ENCODE measurements at places on chromosomes 12 and 14.
A peak's percentile ranks its signal among the peaks of the same experiment; 100 is the strongest.

DNA sequence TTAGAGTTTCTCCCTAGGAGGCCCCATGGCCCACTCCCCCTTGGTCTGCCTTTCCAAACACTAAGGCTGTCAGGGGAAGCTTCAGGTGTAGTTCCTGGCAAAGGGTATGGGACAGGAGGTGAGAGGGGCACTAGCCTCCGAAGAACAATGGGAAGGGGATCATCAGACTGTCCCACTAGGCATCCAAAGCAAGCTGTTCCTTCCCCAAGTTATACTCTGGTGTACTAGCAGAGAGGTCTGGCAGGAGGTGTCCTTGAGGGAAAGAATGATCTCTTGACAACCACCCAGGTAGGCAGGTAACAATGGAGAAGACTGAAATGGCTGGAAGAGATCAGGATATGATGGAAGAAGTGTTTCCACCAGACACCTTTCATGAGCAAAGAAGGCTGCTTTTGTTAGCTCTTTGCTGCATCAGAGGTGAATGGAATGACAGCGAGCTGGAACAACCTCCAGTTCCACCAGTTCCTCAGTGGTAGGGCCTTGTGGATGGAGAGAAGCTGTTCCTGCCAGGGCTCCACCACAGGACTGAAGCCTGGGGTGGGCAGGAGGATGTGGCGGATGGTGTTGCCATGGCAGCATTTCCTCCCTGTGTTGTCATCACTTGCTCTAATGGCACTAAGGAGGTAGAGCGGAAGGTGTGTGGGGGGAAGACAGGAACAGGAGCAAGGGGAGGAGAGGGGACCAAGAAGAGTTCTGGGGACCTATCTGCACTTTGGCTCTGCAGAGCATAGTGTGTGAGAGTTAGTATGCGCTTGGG is 2.3 kb upstream of the AGAP2 start:
- DNase-seq = peak; percentile 50

DNA sequence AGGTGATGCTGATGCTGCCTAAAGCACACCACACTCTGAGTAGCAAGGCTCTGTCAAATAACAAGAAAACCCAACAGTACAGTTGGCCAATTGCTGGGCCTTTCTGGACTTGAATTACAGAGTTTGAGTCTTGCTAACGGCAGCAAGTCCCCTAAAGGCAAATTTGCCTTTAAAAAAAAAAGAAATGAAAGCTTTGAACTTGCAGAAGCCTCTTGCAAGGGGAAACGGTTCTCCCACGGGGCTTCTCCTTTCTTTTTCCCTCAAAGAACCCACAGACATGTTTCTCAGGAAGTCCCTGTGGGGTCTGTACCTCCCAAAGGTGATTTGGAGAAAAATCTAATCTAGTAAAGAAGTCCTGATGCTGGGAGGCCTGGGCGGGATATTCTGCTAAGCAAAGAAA is 191.3 kb upstream of the MYL2 start:
- DNase-seq = no peak

- DNase-seq = no peak
Measured at GRCh38 chr12:1978078-1978862, 26.0 kb downstream of the DCP1B start.

DNA sequence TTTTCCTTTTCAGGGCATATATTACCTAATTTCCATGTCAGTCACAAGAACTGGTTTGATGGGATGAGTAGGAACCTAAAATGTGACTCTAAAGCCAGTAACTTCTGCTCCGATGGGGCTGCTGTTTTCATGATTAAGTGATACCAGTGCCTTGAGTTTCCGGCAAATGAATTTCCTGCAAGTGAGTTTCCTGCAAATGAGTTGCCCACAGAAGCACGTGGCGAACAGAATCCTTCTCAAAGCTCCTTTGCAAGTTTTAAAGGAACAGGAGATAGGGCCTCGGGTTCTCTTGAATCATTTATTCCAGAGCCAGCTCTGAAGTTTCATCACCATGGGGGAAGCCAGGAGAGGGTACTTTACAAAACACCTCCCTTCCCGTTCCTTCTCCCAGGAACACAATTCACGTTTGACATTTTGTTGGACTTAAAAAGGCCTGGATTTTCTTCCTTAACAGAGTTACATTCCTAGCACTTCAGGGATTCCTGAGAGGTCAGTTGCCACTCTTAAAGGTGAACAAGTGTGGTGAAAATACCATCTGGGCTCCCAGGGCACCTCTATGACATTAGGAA is 2.2 kb upstream of the PPTC7 start:
- DNase-seq = peak; percentile 35

DNA sequence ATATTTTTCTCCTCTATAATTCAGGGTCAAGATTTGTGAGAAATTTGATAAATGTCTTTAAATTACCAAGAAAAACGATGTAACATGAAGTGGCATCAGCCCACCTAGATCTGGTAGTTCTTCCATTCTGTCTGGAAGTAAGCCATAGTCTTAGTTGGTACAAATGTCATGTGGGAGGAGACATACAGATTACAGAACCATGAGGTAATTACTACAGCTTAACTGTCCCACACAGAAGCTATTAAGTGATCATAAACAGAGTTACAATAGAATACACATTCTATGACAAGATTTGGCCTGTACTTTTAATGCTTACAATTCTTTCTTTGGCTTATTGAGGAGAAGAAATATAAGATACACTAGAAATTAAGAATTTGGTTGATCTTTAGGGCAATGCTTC is 13.7 kb upstream of the SIX1 start:
- DNase-seq = no peak

DNA sequence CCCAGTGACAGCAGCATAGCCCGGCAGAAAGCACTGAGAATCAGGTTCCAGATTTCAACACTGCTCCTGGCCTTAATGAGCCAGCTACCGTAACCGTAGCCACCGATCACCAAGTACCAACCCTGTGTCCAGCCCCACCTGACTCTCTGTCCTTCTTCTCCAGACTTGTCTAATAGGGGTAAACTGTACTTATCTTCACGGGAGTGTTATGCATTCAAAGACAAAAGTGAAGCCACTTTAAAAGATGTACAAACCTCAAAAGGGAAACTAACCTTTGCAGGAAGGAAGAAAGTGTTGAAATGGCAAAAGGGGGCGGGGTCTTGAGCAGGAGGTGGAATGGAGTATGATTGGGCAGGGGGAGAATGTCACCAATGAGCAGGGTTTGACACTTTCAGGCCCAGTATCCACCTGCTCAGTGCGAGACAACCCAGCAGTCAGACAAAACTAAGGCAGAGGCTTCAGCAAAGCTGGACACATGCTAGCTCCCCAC is 226.1 kb downstream of the CHST11 start:
- peak; percentile 35 for DNase-seq

- no peak for DNase-seq
Measured at GRCh38 chr12:115079760-115080159, 395.8 kb upstream of the TBX3 start.

DNA sequence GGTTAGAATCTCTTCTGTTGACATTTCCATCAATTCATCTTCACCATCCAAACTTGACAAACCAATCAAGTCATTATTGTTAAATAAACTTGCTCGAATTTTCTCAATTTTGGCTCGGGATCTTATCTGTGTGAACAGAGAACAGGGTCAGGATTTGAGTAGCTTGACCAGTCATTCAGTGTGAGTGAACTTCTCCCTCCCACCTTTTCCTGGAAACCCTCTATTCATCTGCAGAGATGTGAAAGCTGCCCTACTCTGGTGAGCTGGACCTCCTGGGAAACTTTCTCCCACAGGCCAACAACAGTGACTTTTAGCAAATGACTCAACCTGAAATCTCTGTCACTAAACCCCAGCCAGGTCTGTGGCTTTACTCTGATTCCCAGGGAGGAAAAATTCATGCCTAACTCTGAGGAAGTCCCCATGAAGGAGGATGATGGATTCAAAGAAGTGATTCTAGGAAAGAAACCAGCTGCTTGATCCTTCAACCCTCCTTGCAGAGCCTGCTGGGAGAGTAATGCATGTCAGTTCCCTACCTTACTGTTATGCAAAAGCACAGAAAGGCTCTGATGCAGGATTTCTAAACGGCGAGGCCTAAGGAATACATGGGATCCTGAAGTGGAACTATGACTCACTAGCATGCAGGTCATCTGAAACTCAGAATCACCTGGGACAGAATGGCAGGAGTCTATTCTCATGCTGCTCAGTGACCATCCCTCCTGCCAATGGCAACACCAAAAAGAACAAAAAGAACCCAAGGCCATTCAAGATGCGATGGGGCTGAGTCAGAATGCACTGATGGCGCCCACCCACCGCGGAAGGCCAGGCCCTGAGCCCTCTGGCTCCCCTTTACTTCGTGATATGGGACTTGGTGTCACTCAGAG is 58.0 kb downstream of the TRAFD1 start:
- DNase-seq = peak; percentile 13

- no peak for DNase-seq
Measured at GRCh38 chr14:95043732-95044462, 113.4 kb downstream of the DICER1 start.

All from stimulated activated CD4-positive, alpha-beta T cell treated with anti-CD3 and anti-CD28 coated beads, Interleukin-12 subunit alpha, Interleukin-12 subunit beta, amount 100 ng/mL, for 24 hours (primary cell).